ENCODE measurements at places on chromosomes 1 and 21.

- DNase-seq: no peak
Observed at GRCh38 chr1:163248064-163248463, 45.3 kb upstream of the RGS5 start.

DNA sequence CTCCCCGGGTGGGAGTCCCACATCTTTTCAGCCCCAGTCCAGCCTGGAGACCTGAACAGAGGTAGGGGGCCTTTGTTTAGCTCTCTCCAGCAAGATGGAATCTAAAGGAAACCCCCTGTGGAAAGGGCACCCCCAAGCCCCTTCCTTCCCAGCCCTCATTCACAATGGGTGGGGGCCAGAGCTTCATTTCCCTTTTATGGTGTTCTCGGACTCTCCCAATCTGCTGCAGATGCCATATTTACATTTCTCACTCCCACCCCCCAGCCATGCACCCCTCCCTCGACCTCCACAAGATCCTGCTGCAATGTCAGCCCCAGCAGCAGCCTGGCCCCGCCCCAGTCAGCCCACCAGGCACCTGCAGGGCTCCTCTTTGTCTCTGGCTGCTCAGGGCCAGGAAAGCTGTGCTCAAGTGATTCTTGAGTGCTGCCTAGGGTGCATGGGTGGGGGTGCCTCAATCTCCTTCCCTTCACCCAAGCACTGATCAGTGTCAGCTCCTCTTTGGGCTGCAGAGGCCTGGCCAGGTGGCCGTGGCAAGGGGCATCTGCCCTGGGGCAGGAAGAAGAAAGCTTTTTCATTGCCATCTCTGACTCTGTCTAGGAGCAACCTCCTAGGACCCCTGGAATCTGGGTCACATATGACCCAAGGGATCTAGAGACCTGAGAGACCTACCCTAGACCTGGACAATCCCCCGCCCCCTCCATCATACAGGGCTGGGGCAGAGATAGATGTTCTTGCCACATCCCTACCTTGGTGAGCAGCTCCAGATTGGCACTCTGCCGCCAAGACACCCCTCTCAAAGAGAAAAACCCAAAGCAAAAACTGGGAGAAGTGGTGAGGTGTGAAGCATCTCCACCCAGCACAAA, 1.7 kb downstream of the KIF21B start:
- DNase-seq: no peak

- DNase-seq: no peak
Observed at GRCh38 chr1:17356387-17357026, 15.5 kb upstream of the PADI6 start.

- no peak for DNase-seq
Observed at GRCh38 chr1:91765880-91766443, 120.0 kb downstream of the TGFBR3 start.

DNA sequence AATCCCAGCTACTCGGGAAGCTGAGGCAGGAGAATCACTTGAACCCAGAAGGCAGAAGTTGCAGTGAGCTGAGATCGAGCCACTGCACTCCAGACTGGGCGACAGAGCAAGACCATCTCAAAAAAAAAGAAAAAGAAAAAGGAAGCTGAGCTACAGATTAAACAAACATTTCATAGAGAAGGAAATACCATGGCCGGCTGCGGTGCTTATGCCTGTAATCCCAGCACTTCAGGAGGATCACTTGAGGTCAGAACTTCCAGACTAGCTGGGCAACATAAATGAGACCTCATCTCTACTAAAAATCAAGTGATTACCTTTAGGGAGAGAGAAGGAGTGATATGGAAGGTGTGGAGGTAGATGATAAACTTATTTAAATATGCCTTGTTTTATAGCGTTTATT, 14.0 kb upstream of the CFAP126 start:
- no peak for DNase-seq

DNA sequence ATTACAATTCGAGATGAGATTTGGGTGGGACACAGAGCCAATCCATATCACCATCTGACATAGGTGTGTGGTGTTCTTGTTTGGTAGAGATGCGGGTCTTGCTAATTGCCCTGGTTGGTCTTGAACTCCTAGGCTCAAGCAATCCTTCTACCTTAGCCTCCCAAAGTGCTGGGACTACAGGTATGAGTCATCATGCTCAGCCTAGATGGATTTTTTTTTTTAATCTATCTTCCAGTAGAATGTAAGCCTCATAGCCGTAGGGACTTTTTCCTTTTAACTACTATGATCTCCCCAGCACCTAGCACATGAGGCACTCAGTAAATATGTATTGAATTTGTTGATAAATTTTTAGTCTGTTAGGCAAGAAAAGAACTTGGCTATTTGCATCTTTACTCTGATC, 94.6 kb upstream of the TENT5C start:
- no peak for DNase-seq
